Suppressor macrophage treated with lipopolysaccharide for 4 hours (primary cell): ENCODE measurements at places on chromosomes 1 and 21.

GRCh38 chr1:2346691-2347408 is 44.5 kb downstream of the MORN1 start:
- DNase-seq: no peak

DNA sequence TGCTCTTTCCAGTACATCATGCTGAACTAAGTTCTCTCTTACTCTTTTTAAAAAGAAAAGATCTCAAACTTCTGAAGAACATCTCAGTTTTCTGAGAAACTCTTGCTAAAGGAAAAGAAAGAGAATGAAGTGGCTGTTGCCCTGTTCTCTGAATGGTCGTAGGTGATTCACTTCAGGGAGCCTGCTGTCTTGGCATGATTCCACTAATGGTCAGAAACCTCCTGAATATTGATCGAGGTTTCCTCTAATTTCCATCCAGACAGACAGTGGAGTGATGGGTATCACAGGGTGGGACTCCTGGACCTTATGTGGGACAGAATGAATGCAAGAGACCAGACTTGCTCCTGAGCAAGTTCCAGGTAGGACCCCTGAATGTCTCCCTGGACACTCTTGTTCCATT is 2.5 kb downstream of the FCRL2 start:
- DNase-seq: no peak

DNA sequence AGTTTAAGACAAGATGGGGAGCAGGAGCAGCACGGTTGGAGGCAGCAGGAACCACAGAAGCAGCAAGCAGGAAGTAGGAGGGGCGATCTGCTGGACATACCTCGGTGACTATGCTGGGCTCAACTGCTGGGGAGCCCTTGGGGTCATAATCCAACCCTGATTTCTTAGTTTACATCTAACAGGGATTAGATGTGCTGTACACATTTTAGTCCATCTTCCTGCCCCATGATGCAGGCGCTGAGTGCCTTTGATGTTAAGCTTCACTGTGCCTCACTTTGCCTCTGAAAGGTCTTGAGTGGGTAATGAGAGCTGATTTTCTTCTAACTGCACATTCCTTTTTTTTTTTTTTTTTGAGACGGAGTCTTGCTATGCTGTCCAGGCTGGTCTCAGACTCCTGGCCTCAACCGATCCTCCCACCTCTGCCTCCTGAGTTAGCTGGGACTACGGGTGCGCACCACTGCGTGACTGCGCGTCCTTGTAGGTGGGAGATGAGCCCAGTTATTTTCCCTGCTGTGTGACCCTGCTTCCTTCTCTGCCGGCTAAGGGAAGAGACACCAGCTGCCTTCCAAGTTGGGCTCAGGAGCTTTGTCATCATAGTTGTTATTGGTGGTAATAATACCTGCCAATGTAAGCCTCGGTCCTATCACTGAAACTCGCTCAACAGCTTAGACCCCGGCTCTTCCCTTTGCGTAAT is 1.1 kb upstream of the RCAN3 start:
- peak; percentile 50 for DNase-seq

GRCh38 chr1:27574871-27575831 is 28.8 kb downstream of the AHDC1 start:
- DNase-seq: no peak

- DNase-seq: no peak
Measured at GRCh38 chr1:8816831-8817411, 519 bp downstream of the RERE start.

DNA sequence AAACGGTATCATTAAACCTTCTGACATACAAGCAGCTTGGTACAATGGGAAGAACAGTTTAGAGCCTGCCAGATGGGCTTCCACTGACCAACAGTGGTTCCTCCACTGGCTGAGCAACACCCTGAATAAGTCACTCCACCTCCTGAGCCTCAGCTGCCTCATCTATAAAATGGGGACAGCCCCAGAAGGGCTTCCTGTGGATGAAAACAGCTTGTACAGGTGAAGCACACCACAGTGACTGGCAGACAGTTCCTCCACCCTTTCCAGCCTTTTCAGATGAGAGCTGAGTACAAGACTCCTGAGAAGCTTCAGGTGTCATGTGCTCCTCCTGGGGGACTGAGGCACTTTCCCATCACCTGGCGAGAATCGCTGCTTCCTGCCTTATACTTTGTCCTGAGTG is 2.1 kb downstream of the CAPZB start:
- no peak for DNase-seq

- no peak for DNase-seq
Measured at GRCh38 chr1:104238991-104239390, 489.3 kb downstream of the AMY1C start.

DNA sequence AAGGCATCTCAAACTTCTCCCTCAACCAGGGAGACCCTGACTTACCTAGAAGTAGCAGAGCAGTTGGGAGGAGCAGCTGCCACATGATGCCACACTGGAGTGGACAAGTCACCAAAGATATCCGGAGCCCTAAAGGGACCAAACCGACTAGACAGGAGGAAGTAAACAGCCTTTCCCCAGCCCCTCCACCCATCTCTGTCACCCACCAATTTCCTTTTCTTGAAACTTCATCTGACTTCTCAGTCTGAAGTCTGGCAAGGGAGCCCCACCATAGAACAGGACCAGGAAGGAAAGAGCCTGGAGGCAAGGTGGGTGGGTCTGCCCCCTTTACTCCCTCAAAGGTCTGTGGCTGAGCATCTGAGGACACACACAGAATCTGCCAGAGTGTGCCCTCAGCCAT is at the start of gene FCGR3A:
Gene FCGR3A (minus strand): TSS at position 167 of the 400 bp plus-strand sequence. CDS start 82 bp downstream, at position 85.
- peak; percentile 43 for DNase-seq

GRCh38 chr1:115277276-115277675 is 60.8 kb downstream of the NGF start:
- DNase-seq: peak; percentile 2
